ENCODE measurements at places on chromosomes 7 and 10.

GRCh38 chr10:131982796-131983195 is 1.1 kb upstream of the BNIP3 start:
- DNase-seq: no peak

- no peak for DNase-seq
Measured at GRCh38 chr7:56538541-56539429, 422.6 kb upstream of the NUPR2 start.

- DNase-seq: no peak
Measured at GRCh38 chr7:150307904-150308303, 15.3 kb upstream of the LRRC61 start.

DNA sequence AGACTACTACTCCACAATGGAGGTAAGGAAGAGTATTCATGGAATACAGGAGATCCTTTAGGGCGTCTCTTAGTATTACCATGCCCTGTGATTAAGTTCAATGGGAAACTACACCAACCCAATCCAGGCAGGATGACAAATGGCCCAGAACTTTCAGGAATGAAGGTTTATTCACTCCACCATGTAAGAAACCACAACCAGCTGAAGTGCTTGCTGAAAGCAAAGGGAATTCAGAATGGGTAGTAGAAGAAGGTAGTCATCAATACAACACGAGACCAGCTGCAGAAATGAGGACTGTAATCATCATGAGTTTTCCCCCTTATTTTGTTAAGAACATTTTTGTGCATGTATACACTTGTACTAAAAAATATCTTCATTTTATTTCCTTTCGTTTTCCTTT is 76.6 kb downstream of the GPR37 start:
- DNase-seq: no peak

- no peak for DNase-seq
Measured at GRCh38 chr7:20249920-20250319, 32.7 kb upstream of the MACC1 start.
